ENCODE measurements at places on chromosomes 1 and 21. TPM values are rescaled to one million over a fixed set of nuclear protein-coding genes. Genes with fewer than 3 reads are reported as not detected.

- no peak for DNase-seq
- H3K27me3 ChIP-seq = no peaks in the 10 kb centered on the region
- H3K4me3 ChIP-seq = no peak overlapping the region
- no peak overlapping the region for H3K27ac ChIP-seq
Observed at GRCh38 chr21:34192646-34193285, 119.4 kb downstream of the MRPS6 start.

ADAMTS1 gene
- total RNA-seq = 3.3 TPM

GRCh38 chr1:22537441-22538139 is 25.7 kb upstream of the EPHA8 start:
- H3K27me3 ChIP-seq = no peaks in the 10 kb centered on the region
- DNase-seq = no peak
- no peaks in the 10 kb centered on the region for H3K36me3 ChIP-seq

DNA sequence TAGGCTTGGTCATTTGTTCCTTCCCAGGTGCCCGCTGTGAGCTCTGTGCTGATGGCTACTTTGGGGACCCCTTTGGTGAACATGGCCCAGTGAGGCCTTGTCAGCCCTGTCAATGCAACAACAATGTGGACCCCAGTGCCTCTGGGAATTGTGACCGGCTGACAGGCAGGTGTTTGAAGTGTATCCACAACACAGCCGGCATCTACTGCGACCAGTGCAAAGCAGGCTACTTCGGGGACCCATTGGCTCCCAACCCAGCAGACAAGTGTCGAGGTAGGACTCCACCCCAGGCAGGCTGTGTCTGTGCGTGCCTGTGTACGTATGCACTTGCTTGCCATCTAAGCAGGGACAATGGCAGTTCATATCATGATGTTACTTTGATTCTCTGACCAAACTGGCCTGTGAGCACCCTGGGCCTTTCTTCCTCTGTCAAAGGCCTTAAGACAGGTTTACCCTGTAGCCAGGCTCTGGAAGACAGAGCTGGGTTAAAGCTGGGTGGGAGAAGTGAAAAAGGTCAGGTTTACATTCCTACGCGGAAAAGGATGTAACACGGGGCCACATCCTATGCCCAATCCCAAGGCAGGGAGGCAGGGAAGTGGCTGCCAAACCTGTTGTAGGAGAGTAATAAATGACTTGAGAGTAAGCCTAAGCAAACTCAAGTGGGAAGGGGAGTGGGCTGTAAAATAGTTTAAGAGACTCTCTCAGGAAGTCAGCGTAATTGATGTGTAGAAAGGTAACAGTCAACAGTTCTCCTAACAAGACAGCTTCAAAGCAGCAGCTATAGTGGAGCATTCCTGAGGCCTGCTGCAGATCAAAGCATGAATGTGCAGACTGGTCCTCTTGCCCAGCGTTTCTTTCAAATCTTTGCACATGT is 42.5 kb downstream of the LAMC2 start:
- no peaks in the 10 kb centered on the region for H3K4me1 ChIP-seq
- no peak overlapping the region for H3K4me3 ChIP-seq
- H3K27me3 ChIP-seq = no peaks in the 10 kb centered on the region
- DNase-seq = no peak

- peaks cover 13% of the 10 kb centered on the region for H3K36me3 ChIP-seq
- H3K27me3 ChIP-seq = no peaks in the 10 kb centered on the region
- no peak for DNase-seq
- peaks cover 8% of the 10 kb centered on the region for H3K4me1 ChIP-seq
- no peak overlapping the region for H3K4me3 ChIP-seq
- no peak overlapping the region for H3K27ac ChIP-seq
Observed at GRCh38 chr1:15625056-15625917, 8.0 kb downstream of the DDI2 start.

DNA sequence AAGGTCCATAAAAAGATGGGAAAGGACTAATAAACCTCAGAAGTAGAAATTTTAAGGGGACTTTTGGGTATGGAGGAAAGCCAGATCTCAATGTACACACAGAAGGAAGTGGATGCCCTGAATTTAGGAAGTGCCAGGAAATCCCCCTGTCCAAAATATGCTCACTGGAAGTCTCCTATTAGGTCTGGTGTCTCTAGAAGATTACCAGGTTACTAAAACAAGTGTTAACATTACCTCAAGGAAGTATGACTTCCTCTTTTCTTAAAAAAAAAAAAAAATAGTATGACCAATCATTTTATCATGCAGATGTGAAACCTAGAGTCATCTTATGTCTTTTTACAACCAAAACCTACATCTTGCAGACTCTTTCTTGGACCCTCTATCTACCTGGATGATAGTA is 30.7 kb downstream of the CD58 start:
- no peak overlapping the region for H3K4me3 ChIP-seq
- no peak overlapping the region for H3K27ac ChIP-seq
- no peaks in the 10 kb centered on the region for H3K36me3 ChIP-seq
- no peaks in the 10 kb centered on the region for H3K4me1 ChIP-seq

DNA sequence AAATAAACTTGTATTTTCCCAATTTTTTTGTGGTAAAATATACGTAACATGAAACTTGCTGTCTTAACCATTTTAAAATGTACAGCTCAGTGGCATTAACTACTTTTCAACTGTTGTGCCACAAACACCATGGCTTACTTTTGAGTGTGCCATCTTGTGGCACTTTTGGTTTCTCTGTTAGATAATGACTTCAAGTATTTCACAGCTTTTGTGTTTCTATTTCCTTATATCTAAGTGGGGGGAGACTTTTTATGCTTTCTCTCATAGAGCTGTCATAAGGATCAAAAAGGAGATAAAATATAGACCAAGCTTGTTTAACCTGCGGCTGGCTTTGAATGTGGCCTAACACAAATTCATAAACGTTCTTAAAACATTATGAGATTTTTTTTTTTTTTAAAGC is 44.3 kb downstream of the CDC14A start:
- no peak for DNase-seq
- H3K4me3 ChIP-seq = no peak overlapping the region
- no peaks in the 10 kb centered on the region for H3K4me1 ChIP-seq
- no peaks in the 10 kb centered on the region for H3K36me3 ChIP-seq
- H3K27me3 ChIP-seq = no peaks in the 10 kb centered on the region
- no peak overlapping the region for H3K27ac ChIP-seq

DNA sequence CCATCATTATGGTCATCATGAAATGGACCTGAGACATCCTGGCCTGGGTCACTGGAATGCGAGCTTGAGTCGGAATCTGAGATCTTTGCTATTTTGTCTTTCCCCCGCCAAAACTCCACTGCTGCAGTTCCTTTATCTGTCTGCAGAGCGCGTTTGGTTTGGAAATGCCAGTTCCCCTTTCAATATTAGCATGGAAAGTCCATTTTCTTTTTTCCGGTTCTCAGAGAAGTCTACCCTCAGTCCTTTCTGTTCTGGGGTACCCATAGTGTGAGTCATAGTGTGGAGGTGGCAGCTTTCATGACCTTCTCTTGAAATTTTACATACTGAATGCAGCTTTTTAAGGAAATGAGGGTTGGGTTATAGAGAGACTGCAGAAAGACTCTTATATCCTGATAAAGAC is 14.6 kb downstream of the CACNA1E start:
- no peak overlapping the region for H3K4me3 ChIP-seq
- no peak for DNase-seq

DNA sequence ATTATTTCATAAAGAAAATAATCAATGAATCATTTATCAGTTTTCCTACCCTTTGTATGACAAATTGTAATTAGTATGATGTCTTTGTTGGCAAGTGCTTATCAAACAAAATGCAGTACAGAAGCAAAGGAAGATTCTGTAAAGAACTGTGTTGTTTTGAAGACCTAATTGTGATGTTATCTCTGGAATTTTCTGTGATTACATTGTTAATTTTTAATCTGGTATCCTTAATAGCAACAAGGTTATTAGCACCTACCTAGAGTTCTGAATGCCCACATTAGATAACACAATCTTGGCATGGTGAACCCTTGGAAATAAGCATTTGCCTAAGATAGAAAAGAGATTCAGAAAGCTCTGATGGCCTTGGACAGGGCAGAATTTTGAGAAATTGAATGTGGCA is 274.1 kb upstream of the ST6GALNAC5 start:
- no peak overlapping the region for H3K27ac ChIP-seq
- H3K27me3 ChIP-seq = no peaks in the 10 kb centered on the region
- no peak overlapping the region for H3K4me3 ChIP-seq
- no peaks in the 10 kb centered on the region for H3K36me3 ChIP-seq

- H3K4me3 ChIP-seq = no peak overlapping the region
- H3K27ac ChIP-seq = no peak overlapping the region
- no peaks in the 10 kb centered on the region for H3K36me3 ChIP-seq
- DNase-seq = no peak
- H3K27me3 ChIP-seq = no peaks in the 10 kb centered on the region
Observed at GRCh38 chr21:44505673-44506278, 34.2 kb downstream of the KRTAP10-1 start.

- H3K27me3 ChIP-seq = no peaks in the 10 kb centered on the region
- H3K36me3 ChIP-seq = no peaks in the 10 kb centered on the region
- peaks cover 11% of the 10 kb centered on the region for H3K4me1 ChIP-seq
- DNase-seq = no peak
- no peak overlapping the region for H3K4me3 ChIP-seq
Observed at GRCh38 chr1:8574985-8575384, 242.5 kb downstream of the RERE start.

GRCh38 chr1:29126198-29126597 is 2.5 kb upstream of the TMEM200B start:
- H3K36me3 ChIP-seq = no peaks in the 10 kb centered on the region
- H3K4me1 ChIP-seq = no peaks in the 10 kb centered on the region
- no peak overlapping the region for H3K4me3 ChIP-seq
- no peak for DNase-seq

- H3K36me3 ChIP-seq = no peaks in the 10 kb centered on the region
- H3K4me1 ChIP-seq = no peaks in the 10 kb centered on the region
- no peak overlapping the region for H3K4me3 ChIP-seq
- H3K27ac ChIP-seq = no peak overlapping the region
Observed at GRCh38 chr1:112464501-112464900, 44.3 kb upstream of the WNT2B start.

GRCh38 chr1:54400329-54400728 is 5.9 kb downstream of the SSBP3 start:
- H3K4me3 ChIP-seq = no peak overlapping the region
- DNase-seq = no peak
- peaks cover 17% of the 10 kb centered on the region for H3K4me1 ChIP-seq
- no peaks in the 10 kb centered on the region for H3K27me3 ChIP-seq
- H3K36me3 ChIP-seq = no peaks in the 10 kb centered on the region

TEX38 gene
- not detected for total RNA-seq

GRCh38 chr21:32739946-32740345 is 12.1 kb upstream of the SYNJ1 start:
- peaks cover 45% of the 10 kb centered on the region for H3K36me3 ChIP-seq
- no peak for DNase-seq
- no peak overlapping the region for H3K4me3 ChIP-seq
- no peaks in the 10 kb centered on the region for H3K4me1 ChIP-seq
- no peak overlapping the region for H3K27ac ChIP-seq

ATF3 gene
- total RNA-seq = 13.3 TPM

RAB3B gene
- total RNA-seq = 1.2 TPM

DNA sequence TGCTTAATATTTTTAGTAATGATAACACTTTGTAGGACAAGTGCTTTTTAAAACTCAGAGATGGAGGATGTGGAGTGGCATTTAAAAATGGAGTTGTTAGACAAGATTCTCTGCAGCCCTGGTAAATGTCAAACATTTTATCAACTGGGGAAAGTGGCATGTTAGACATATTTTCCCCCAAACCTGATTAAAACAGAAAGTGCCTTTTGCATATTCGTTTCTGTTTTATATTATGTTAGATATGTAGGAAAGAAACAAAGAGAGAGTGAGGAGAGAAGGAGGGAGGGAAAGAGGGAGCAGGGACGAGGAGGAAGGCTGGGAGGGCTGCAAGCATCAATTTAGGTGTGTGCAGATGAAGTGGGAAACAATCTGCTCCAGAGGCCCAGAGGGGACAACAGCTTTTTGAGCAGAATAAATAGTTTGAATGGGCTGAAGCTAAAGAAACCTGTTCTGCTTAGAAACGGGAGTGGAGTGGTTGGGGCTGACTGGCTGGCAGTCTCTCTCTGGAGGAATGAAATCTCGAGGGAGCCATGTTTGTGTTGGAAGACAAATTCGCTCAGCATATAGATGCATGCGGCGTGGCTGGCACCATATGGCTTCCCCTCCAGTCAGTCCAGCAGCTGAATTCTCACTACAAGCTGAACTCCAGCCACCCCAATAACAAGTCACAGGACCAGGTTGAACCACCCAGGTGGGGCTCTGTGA is 502.2 kb downstream of the AJAP1 start:
- H3K36me3 ChIP-seq = no peaks in the 10 kb centered on the region
- no peak overlapping the region for H3K4me3 ChIP-seq
- no peaks in the 10 kb centered on the region for H3K27me3 ChIP-seq
- no peak for DNase-seq
- no peaks in the 10 kb centered on the region for H3K4me1 ChIP-seq
- no peak overlapping the region for H3K27ac ChIP-seq

- no peak overlapping the region for H3K27ac ChIP-seq
- DNase-seq = no peak
- no peaks in the 10 kb centered on the region for H3K27me3 ChIP-seq
- H3K4me1 ChIP-seq = peaks cover 11% of the 10 kb centered on the region
- no peaks in the 10 kb centered on the region for H3K36me3 ChIP-seq
Observed at GRCh38 chr1:27584453-27584852, 19.5 kb downstream of the AHDC1 start.

DNA sequence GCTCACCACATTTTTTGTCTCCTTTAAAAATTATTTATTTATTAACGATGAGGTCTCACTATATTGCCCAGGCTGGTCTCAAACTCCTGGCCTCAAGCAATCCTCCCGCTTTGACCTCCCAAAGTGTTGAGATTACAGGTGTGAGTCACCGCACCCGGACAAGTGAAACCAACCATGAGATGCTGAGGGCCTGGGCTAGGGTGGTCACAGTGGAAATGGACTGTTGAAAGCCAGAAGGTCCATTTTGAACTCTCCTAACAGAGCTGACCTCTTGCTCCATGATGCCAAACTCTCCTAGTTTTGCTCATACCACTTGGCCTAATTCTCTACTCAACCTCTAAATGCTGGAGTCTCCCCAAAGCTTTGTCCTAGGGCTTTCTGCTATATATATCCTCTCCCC is 109.1 kb downstream of the SLC45A1 start:
- H3K4me1 ChIP-seq = peaks cover 20% of the 10 kb centered on the region
- DNase-seq = no peak
- 0 out of 2 replicates have a peak, but pooled peaks cover 1% of the 10 kb centered on the region for H3K36me3 ChIP-seq
